ENCODE measurements at places on chromosomes 13 and 19.

- DNase-seq, result peak; percentile 23
Observed at GRCh38 chr19:1103132-1103707, 574 bp upstream of the GPX4 start.

DNA sequence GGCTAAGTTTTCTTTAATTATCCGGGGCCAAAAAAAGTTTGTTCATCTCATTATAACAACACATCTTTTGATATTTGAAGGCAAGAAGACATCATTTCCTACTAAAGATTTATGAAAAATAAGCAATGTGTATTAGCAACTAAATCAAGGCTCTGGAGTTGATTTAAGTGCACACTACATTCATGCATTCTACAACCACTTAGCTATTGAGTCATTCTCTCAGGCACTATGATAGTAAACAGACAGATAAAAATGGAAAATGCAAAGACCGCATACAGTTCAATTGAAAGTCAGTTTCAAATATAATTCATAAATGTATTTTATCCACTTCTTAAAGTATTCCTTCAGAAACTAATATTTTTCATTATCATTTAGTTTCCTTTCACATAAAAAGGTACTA is 1395.2 kb downstream of the PCDH9 start:
- no peak for DNase-seq

DNA sequence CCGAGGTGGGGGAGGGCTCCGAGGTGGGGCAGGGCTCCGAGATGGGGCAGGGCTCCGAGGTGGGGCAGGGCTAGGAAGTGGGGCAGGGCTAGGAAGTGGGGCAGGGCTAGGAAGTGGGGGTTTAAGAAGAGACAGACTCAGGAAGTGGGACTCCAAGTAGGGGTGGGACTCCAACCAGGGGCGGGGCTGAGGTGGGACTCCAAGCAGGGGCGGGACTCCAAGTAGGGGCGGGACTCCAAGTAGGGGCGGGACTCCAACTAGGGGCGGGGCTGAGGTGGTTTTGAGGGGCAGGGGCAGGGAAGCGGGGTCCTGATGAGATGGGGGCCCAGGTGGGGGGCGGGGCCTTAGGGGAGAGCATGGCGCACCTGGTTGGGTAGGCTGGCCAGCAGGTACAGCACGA is 13.6 kb downstream of the CFD start:
- DNase-seq, result peak; percentile 67

GRCh38 chr19:33405254-33405552 is 31.7 kb downstream of the CEBPG start:
- DNase-seq, result no peak

DNA sequence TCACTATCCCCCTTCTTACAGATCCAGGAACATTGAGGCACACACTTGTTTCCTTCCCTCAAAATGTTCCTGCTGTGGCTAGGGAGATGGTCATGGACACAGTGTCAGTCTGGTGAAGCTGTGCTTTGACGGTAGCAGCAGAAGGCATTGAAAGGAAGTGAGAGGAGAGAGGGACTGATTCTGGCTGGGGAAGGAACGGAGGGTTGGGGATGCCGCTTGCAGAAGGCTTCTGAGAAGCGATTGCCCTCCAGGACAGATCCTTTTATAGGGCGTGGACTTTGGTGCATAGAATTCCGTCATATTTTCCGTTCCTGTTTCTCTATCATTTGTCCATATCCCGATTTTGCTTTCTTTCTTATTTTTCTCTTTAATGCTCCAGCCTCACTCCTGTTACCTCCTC is 14.1 kb upstream of the MYH14 start:
- DNase-seq, result no peak

- DNase-seq, result no peak
Observed at GRCh38 chr19:37929355-37929923, 22.4 kb downstream of the SIPA1L3 start.

DNA sequence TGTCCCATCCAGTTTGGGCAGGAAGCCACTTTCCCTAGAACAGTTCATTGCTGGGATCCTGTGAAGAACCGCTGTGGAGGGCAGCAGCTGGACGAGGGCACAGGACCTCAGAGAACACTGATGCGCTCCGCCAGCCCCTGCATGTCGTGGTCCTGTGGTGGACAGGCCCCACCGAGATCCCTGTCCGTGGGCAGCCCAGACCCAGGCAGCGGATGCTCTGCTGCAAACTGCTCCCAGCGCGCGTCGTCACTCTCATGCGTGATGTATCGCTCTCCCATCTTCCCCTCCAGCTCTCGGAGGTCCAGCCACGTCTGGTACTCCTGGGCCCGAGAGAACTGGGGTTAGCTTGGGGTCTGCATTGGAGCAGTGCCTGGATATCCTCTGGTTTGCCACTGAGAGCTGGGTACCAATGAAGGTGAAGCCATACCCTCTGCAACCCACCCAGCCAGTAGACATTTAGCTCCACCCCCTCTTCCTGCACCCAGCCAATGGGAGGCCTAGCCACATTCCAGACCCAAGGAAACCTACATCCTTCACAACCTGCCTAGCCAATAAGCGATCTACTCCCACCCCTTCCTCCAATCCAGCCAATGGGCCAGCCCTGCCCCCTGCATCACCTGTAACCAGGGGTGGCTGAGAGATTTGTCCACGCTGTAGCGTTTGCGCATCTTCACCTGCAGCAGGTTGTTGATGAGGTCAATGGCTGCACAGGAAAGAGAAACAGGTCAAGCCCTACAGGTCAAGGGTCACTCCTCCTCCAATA is 13.6 kb upstream of the DACT3 start:
- DNase-seq, result no peak

GRCh38 chr13:75016225-75016624 is 465.7 kb downstream of the TBC1D4 start:
- DNase-seq, result no peak

DNA sequence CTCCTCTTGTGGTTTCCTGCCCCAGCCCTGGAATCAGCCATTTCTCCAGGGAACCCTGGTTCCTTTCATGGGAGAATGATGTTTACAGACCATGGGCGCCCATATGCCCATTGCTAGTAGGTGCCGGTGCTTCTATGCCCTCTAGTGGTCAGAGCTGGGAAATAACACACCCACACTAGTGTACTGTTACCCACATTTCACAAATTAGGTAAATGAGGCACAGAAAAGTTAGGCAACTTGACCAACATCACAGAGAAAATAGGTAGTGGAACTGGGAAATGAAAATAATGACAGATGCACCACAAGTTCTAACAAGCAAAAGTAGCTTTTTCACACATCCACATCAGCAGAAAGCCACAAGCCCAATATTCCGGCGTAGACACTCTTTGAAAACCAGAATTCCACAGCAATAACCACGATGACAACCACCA is 1.3 kb upstream of the CEACAM3 start:
- DNase-seq, result peak; percentile 54

DNA sequence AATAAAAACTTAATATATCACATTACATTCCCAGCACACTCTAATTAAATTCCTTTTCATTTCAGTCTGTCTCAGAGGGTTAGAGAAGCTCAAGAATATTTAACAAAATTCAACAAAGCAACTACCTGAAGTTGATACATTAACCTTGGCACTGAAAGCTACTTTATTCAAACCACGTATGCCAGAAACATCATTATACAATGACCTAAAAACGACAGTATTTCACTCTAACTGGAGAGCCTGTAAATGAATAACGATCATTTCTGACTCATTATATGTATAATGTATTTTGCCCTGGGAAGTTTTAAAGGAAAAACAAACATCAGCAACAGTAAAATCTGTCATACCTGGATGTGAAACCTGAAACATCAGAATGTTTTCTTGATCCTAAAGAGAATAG is 270.1 kb downstream of the SLITRK5 start:
- DNase-seq, result no peak

GRCh38 chr13:108669381-108669780 is 40.0 kb downstream of the MYO16 start:
- DNase-seq, result no peak

DNA sequence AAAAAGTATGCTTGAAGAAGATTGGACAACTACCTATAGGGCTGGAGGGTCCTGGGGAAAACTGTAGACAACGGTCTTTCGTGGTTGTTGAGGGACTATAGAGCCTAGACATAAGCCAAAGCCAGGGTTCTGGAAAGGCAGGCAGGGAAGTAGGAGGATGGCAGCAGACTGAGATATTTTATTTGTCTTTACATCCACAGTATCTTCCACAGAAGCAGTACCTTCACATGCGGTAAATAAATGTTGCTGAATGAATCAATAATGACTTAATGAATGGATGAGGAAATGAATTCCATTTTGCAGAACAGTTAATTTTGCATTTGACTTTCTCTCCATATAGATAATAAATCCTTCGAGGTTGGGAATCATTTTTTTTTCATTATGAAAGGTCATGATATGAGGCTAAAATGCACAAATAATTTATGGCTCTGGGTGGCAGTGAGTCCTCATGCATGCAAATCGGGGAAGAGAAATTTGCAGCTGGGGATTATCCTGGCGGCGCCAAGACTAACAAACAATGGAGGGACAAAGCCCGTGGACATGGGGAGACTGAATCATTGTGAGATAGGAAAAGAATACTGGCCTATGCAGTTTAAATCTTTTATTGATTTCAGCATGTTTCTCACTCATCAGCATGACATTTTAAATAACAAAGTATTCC is 102.0 kb downstream of the ERCC5 start:
- DNase-seq, result no peak

DNA sequence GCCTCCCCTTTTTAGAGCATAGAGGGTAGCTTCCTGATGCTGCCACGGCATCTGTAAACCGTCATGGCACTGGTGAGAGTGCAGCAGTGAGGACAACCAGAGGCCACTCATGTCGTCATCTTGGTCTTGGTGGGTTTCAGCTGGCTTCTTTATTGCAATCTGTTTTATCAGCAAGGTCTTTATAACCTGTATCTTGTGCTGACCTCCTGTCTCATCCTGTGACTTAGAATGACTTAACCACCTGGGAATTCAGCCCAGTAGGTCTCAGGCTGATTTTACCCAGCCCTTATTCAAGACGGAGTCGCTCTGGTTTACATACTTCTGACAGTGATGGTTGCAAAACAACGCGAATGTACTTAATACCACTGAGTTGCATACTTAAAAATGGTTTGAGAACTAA is 14.4 kb upstream of the FBN3 start:
- no peak for DNase-seq

GRCh38 chr13:100392709-100393630 is 195.6 kb downstream of the GGACT start:
- DNase-seq, result peak; percentile 69

- peak; percentile 88 for DNase-seq
Observed at GRCh38 chr13:44259045-44260027, 114.3 kb upstream of the SERP2 start.

DNA sequence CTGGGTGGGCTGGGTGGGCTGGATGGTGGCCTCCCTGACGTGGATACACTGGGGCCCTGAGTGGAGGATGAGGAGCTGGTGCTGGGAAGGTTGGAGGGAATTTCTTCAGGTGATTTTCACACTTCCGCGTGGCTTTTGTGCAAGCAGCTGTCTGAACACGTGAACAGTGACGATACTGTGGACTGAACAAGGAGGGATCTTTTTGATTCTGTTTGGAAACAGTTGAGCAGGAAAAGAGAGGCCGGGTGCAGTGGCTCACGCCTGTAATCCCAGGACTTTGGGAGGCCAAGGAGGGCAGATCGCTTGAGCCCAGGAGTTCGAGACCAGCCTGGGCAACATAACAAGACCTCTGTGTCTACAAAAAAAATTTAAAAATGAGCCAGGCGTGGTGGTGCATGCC is 9.1 kb upstream of the GTF2F1 start:
- DNase-seq, result no peak

- DNase-seq, result no peak
Observed at GRCh38 chr19:3603121-3603811, 3.4 kb downstream of the TBXA2R start.

DNA sequence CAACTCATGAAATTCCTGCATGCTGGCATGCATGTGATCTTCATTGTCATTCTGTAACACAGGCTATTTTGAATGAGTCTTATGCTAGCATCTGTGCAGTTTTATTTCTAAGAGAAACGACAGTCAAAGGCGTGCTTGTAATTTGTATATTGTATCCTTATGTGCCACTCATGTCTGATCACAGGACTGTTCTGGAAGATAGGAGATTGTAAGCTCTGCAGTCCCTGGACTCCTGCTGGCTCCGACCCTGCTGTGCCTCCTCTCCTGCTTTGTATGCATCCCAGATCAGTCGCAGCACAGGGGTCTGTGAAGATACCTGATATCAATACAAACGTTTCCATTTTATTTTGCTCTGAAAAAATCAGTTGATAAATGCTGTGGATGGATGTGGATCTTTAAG is 653.1 kb downstream of the LIG4 start:
- DNase-seq, result no peak

DNA sequence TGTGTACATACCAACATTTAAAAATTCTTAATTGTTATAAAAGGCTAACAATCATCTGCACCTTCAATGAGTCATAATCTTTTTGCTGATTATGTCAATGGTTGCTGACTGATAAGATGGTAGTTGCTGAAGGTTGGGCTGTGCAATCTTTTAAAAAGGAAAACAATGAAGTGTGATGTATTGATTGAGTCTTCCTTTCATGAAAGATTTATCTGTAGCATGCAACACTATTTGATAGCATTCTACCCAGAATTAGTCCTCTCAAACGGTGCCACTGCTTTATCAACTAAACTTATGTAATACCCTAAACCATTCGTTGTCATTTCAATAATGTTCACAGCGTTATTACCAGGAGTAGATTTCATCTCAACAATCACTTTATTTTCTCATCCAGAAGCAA is 2360.6 kb downstream of the PCDH9 start:
- no peak for DNase-seq
